ENCODE measurements at places on chromosomes 4 and X. TPM values are rescaled to one million over a fixed set of nuclear protein-coding genes. Genes with fewer than 3 reads are reported as not detected.

DNA sequence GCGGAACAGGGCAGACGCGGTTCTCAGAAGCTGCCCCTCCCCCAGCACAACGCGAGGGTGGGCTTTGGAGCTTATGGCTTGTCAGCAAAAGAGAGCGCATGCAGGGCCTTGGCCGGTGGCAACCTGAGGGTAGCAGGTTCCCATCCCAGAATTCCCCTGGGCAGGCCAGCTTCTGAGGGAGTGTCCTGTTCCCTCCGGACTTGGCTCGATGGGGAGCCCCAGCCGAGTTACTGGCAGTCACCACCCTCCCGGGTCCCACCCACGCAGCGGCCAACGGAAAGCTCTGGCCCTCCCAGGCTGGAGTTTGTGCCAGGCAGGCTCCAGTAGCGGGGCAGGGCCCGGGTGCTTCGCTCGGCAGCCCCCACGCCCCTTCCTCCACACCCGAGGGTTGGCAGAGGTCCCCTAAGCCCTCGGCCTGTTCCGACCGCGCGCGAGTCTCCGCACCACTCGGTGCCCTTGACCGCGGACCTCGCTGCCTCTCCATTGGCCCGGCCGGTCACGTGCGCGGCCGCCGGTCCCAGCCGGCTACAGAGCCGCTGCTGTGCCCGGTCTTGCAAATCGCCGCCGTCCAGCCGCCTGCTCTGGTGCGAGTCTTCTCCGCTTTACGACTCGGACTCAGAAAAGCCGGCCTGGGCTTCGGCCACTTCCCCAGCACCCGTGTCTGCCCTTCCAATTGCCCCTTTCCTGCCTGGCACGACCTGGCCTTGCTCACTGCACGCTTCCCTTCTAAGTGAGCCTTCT, 20.9 kb upstream of the MTM1 start:
- peak; percentile 25 for DNase-seq

The NEUROG2 gene
- not detected for total RNA-seq

GRCh38 chrX:137313627-137314026, 252.3 kb upstream of the ZIC3 start:
- DNase-seq = no peak

DNA sequence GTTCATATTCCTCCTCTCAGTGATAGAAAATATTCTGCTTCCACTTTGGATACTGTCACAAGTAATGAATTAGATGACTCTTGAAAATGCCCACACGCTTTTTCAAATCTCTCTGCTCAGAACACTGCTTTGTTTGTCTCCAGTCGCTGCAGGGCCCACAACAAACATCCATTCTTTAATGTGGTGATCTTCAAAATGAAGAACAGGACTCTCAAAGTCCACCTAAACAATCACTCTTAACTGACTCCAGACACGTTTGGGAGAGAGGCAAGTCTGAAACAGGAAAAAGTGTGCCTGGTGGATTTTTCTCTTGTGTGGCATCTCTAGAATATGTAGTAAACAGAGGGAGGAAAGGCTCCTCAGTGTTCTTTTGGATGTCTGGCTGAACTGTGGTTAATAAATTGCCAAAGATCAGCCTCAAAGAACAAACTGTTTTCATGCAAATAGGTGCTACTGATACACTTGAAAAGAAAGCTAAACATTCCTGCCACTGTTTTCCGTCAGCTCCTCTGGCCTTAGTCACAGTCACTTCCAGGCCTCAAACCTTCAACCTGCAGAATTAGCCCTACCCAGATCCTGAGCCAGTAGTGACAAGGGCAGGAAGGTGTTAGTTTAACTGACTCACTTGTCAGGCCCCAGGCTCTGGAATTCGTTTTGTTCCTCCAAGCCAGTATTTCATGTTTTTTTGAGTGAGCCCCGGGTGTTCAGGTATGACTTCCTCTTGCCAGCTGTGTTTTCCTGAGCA, 259.6 kb upstream of the GPC4 start:
- DNase-seq = no peak

GRCh38 chr4:87390551-87390890, 467 bp downstream of the HSD17B11 start:
- DNase-seq = no peak

DNA sequence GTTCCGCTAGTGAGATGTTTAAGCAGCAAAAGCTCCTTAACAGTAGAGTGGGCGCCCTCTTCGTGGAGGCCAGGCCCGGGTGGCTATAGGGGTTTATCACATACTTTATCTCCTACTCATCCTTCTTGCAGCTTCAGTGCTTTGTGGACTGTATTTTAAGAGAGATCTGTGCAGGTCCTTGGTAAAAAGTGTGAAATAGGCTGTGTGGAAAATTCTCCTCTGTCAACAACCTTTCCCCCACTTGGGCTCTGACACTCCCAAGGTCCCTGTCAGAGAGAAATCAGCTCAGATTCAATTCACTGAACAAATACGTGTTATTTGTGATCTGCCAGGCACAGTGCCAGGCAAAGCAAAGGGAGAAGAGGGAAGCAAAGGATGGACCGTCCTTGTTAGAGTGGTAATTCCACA, 214.3 kb upstream of the PPARGC1A start:
- DNase-seq = no peak

GRCh38 chr4:7966281-7967062, 26.8 kb upstream of the AFAP1 start:
- DNase-seq = no peak

DNA sequence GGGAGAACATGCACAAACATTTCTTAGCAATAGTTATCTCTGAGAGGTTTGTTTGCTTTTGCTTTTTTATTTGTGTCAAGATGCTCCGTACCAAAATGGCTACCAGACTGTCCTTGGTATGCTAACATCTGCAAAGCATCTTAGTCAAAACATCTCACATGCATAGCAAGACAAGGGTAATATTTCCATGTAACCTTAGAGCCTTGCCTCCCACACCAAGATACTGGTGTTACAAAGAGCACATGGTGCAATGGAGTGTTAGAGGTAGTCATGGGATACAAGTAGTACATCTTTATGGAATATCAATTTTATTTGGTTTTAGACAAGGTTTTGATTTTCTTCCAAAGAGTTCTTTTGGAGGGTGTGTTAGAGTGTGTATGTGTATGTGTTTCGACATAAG, 109.7 kb downstream of the NR3C2 start:
- DNase-seq = no peak

GRCh38 chrX:20143561-20143960, 1.9 kb upstream of the EIF1AX start:
- no peak for DNase-seq

The CNGA2 gene
- total RNA-seq = not detected

The GATA1 gene
- total RNA-seq = not detected

The RASGEF1B gene
- 14.4 TPM for total RNA-seq

- no peak for DNase-seq
These were observed 8.7 kb upstream of the TECRL start for GRCh38 chr4:64417974-64418373.

GRCh38 chr4:39818646-39819045, 120.7 kb downstream of the UBE2K start:
- DNase-seq = no peak

The CYBB gene
- total RNA-seq = 23.1 TPM

DNA sequence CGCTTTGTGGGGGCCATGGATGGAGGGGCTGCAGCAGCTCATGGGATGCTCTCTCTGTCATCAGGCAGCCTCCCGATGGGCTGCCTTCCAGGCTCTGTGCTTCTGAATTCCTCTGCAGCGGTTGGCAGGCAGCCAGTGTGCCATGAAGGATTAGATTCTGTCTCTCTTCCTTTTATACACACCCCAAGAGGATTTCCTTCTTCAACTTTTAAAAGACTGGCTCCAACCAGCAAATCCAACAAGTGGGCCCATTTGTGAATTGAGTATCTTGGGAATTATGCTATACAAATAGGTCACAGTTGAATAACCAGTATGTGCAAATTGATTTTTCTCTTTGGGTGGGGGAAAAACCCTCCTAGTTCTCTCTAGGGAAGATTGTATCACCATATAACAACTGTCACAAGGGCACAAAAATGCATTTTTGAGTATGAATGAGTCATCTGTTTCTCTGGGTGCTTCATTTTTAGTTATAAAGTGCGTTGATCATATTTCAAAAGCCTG, 96.8 kb upstream of the FAT1 start:
- no peak for DNase-seq

DNA sequence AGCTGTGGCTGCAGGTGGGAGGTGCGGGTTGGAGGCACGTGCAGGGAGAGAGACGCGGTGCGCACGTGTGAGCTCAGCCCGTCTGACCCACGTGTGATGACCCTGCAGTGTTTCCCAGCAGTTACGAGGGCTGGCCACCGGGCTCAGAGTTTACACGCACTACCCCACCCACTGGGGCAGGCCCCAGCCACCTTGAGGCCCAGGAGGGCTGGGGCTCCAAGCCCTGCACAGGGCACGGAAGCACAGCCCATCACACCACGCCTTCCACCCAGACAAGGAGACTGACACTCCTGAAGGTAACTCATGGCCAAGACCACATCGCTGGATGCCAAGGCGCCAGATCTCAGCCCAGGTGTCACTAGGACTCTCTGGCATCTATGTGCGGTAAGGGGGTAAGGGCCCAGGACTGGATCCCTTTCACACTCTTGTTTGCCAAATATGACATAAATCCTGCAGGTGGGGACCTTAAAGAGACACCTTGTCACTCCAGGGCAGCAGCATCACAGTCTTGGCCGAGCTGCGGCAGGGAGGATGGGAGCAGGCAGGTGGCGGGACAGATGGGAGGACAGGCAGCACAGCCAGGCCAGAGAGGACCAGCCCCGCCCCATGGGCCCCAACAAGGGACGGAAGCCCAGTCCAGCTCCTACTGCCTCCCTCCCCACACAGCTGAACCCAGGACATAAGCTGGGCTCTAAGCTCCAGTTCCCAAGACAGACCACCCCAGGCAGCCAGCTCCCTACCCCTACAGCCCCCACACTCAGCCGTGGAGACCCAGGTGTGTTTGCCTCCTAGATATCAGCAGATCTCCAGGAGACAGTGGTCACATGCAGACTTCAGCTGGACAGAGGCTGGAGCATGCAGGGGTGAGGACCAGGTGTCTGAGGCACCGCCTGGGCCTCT, 56.8 kb downstream of the ZFYVE28 start:
- DNase-seq = no peak

DNA sequence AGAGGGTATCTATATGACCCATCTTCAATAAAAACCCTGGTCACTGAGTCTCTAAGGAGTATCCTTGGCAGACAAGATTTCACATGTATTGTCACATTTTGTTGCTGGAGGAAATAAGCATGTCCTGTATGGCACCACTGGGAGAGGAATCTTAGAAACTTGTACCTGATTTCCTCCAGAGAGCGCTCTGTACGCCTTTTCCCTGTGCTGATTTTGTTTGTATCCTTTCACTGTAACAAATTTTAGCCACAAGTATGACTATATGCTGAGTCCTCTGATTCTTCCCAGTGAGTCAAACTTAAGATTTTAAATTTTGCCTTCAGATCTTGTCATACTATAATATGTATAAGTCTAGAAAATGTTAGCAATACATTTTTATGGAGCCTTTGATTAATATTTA, 102.8 kb downstream of the ITIH6 start:
- no peak for DNase-seq

The SLC6A8 gene
- total RNA-seq = 24.3 TPM

GRCh38 chrX:56792270-56793111, 63.4 kb downstream of the NBDY start:
- DNase-seq = no peak

DNA sequence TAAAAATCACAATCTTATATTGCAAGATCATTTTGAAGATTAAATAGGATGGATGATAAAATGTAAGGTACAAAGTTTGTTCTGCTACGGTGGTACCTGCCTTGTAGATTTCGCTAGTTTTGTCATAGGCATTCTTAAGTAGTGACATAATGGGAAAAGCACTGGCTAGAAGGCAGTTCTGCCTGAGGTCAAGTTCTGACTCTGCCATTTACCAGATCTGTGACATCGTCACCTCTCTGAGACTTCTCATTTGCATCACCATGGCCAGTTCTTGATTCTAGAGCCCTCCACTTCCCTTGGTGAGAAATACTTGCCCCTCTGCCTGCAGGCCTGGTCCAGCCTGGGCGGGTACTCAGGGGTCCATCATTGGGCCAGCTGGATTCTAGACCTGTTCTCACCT, 85.2 kb downstream of the HS3ST1 start:
- no peak for DNase-seq

DNA sequence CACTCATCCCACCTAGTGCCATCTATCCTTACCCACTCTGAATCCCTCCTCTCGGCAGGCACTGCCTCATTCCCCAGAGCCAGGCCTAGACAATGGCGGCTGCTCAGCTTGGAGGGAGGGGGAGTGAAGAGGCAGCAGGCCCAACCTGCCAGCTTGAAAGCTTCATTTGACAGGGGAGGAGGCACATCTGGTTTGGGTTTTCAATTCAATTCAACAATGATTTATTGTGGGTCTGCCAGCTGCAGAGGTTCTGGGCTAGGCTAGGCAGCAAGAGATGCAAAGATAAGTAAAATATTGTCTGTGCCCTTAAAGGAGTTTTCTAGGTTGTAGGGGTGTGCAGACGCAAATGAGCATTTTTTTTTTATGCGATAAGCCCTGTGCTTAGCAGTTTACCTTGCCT, 58.5 kb downstream of the RTL9 start:
- DNase-seq = no peak

GRCh38 chr4:8340781-8341241, 71.3 kb downstream of the HTRA3 start:
- peak; percentile 68 for DNase-seq

The JCHAIN gene
- 3.1 TPM for total RNA-seq

GRCh38 chr4:101328063-101328602, 19.2 kb downstream of the PPP3CA start:
- no peak for DNase-seq

GRCh38 chr4:4670869-4671268, 129.0 kb upstream of the STX18 start:
- DNase-seq = no peak

DNA sequence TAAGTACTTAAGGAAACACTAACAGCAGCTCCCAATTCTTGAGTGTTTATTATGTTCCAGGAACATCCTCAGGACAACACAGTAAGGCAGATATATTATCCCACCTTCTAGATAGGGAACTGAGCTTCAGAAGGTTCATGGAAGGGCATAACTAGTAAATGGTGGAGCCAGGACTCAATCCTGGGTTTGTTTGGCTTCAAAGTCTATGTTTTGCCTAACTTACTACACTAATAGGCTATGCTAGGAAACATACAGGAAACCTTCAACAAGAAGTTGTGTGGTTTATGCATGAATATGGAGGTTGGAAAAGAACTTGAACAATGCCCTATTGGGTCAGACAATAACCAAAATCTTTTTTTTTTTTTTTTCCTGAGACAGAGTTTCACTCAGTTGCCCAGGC, 72.5 kb upstream of the GPR34 start:
- no peak for DNase-seq

The FRG2 gene
- not detected for total RNA-seq

DNA sequence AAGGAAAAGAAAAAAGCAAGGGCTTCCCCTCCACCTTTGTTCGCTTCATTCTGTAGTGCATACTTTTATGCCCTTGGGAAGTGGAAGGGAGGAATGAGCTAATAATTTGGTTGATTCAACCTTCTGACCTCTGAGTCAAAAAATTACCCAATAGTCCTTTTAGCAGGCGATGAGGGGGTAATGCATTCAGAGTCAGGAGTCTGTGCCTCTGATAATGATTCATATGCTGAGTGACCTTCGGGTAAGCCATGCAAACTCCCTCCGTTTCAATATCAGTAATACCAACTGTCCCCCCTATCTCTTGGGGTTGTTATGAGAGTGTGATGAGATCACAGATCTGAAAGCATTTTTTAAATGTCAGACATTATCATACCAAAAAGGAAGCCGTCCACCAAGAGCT, 41.6 kb upstream of the ACSL4 start:
- DNase-seq = peak; percentile 10

The GRID2 gene
- total RNA-seq = not detected
